ENCODE measurements at places on chromosomes 2 and 18.

DNA sequence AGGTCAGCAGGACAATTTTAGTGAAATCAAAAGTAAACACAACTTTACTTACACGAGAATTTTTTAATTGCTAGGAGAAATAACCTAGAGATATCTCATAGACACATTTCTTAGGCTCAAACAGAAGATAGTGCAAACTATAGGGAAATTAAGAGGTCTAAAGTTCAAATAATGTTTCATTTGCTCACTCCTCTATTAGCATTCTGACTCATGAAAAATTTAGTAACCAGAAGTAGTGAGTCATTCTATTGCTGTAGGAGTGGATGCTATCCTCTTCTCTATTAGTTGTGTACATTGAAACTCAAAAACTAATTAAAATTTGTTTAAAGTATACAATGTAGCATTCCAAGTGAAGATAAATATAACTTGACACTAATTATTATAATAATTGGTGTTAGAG is 908.3 kb upstream of the TMEFF2 start:
- no peak for DNase-seq

GRCh38 chr2:179793238-179793637 is 68.2 kb downstream of the ZNF385B start:
- DNase-seq, result no peak

DNA sequence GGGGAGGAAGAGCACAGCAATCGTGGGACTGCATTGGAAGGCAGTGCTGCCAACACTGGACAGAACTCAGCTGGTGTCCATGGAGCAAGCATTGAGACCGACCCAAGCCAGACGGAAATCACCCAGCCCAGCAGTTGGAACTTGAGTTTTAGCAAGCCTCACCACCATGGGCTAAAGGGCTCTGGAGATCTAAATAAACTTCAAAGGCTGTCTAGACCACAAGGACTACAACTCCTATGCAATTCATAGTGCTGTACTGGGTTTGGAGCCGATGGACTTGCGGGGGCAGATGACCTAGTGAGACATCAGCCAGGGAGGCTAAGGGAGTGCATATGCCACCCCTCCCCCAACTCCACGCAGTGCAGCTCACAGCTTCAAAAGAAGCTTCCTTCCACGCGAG is 243.6 kb upstream of the SLC39A10 start:
- DNase-seq, result no peak

GRCh38 chr2:15684161-15685039 is 92.7 kb downstream of the DDX1 start:
- DNase-seq, result no peak

- DNase-seq, result no peak
Measured at GRCh38 chr2:38149531-38149930, 73.6 kb upstream of the CYP1B1 start.

DNA sequence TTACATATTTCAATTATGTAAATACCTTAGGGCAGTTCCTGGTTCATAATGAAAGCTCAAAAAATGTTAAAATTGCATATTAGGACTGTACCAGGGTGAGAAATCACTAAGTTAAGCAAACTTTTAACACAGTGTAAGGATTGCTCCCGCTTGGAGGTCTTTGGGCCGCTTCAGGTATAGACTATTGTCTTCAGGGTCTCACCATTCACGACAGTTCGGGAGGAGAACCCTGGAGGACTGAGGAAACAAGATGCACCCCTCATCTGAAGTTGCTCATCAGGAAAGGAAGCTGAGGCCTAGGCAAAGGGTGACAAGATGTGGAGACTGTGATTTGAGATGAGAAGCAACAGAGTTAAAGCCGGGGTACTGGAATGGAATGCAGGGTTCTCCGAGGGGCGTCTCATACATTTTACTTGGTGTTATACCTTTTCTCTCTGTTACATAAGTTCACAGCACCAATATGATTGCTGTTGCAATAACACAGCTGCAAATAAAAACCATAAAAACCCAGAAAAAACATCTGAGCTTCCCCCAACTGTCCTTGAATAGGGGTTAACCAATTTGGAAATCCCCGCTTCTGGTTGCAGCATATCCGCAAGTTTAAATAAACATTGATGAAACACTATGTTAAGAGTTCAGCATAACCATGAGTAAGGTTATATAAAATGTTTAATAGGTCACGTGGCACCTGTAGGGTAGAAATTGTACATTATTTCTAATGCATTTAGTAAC is 40.1 kb downstream of the FBXO48 start:
- DNase-seq, result no peak

DNA sequence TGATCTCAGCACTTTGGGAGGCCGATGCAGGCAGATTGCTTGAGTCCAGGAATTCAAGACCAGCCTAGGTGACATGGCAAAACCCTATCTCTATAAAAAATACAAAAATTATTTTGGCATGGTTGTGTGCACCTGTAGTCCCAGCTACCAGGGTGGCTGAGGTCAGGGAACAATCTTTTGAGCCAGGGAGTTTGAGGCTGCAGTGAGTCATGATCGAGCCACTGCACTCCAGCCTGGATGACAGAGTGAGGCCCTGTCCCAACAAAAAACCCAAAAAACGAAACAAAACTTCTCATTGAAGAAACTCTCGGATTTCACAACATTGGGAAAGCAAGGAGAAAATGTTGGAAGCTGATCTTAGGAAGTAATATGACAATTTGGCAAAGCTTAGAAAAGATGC is 317.3 kb upstream of the MGAT5 start:
- DNase-seq, result no peak

DNA sequence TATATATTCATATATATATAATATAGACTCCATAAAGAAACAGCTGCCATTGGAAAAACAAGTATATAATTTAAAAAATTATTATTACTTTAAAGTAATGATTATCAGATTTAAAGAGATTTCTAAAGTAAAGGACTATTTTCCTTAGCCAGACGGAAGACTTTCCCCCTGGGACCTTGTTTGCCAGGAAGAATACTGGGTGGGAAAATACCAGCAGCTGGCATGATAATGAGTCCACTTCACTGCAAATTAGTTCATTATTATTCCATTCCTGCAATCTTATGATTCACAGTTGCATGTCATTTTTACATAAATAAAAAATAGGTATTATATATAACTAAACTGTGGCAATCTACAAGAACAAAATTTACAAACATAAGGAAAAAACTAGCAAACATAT is 339.8 kb upstream of the CDH7 start:
- DNase-seq, result no peak

GRCh38 chr2:239106966-239107365 is 259.1 kb downstream of the TWIST2 start:
- no peak for DNase-seq

All from NCI-H510A (cell line).